ENCODE measurements at places on chromosomes 16 and 17. TPM values are rescaled to one million over a fixed set of nuclear protein-coding genes. Genes with fewer than 3 reads are reported as not detected.
A peak's percentile ranks its signal among the peaks of the same experiment; 100 is the strongest.

- H3K36me3 ChIP-seq, result peaks cover 4% of the 10 kb centered on the region
- H3K4me1 ChIP-seq, result no peaks in the 10 kb centered on the region
- peaks cover 13% of the 10 kb centered on the region for H3K27me3 ChIP-seq
- no peak overlapping the region for H3K4me3 ChIP-seq
Measured at GRCh38 chr16:2808181-2808580, 8.9 kb upstream of the PRSS21 start.

DNA sequence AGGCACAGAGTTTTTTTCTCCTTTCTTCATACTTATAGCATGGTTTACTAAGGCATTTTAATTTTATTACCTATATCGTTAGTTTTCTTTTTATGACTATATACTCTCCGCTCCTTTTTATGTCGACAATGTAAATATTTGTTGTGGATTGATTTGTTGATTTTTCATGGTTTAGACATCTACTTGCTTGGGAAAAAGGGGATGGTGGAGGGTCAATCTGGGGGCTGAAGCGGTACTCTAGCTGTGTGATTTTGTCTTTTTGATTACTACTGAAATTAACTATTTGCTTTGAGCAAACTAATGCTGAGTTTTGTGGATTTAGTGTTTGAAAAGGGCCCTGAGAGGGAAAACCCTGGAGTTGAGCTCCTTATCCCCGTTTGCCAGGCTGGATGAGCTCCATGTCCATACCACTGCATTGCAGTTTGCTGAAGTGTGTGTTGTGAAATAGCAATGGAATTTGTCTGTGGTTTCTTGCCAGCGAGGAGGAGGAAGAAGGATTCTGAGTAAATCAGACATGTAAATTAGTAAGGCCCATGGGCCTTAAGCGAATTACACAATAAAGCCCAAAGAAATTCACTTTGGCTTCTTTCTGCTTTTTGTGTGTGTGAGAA is 72.0 kb downstream of the FTO start:
- H3K4me3 ChIP-seq, result peak overlapping the region; percentile 20
- peaks cover 45% of the 10 kb centered on the region for H3K4me1 ChIP-seq
- H3K27ac ChIP-seq, result peak overlapping the region; percentile 50
- no peaks in the 10 kb centered on the region for H3K36me3 ChIP-seq
- DNase-seq, result peak; percentile 61
- H3K27me3 ChIP-seq, result no peaks in the 10 kb centered on the region

GRCh38 chr17:7132511-7133094 is 18.0 kb upstream of the ASGR2 start:
- H3K27ac ChIP-seq, result no peak overlapping the region
- H3K4me1 ChIP-seq, result no peaks in the 10 kb centered on the region
- H3K4me3 ChIP-seq, result no peak overlapping the region
- no peaks in the 10 kb centered on the region for H3K36me3 ChIP-seq

DNA sequence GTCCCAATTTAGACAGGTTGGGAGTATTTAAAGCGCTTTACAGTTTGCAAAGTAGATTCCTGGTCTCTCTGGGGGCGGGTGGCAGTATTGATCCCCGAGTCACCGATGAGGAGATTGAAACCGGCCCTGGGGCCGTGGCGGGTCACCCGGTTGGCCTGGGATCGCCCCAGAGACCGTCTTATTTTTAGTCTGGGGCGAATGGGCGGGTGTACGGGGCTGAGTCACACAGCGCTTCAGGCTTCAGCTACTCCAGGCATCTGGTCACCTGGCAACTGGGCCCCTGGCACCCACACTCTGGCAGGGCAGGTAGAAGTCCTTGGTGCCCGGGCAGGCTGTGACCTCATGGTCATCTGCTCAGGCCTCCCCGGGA is 669 bp downstream of the MIEF2 start:
- no peaks in the 10 kb centered on the region for H3K4me1 ChIP-seq
- peak; percentile 68 for DNase-seq
- H3K36me3 ChIP-seq, result peaks cover 55% of the 10 kb centered on the region
- H3K27me3 ChIP-seq, result no peaks in the 10 kb centered on the region
- peak overlapping the region; percentile 84 for H3K4me3 ChIP-seq

DNA sequence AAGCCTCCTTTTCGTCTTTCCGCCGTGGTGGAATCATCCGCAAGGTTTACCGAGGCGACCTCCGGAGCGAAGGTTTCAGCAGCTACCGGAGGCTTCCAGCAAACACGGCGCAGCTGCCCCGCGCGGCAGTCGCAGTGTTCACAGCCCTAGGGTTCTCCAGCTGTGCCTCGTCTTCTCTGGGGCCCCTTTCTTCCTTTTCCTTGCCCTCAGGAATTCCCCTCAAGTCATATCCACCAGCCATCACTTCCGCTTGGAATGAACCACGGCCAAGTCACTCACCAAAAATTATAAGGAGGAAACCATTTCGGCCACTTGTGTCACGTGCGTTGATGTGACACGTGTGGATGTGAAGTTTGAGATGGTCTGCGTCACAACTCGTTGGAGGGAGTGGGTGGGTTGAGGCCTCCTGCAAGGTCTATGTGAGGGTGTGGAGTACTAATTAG is 636 bp upstream of the ERN1 start:
- H3K36me3 ChIP-seq, result peaks cover 18% of the 10 kb centered on the region
- peak overlapping the region; percentile 82 for H3K4me3 ChIP-seq
- no peaks in the 10 kb centered on the region for H3K27me3 ChIP-seq
- peak overlapping the region; percentile 42 for H3K27ac ChIP-seq

DNA sequence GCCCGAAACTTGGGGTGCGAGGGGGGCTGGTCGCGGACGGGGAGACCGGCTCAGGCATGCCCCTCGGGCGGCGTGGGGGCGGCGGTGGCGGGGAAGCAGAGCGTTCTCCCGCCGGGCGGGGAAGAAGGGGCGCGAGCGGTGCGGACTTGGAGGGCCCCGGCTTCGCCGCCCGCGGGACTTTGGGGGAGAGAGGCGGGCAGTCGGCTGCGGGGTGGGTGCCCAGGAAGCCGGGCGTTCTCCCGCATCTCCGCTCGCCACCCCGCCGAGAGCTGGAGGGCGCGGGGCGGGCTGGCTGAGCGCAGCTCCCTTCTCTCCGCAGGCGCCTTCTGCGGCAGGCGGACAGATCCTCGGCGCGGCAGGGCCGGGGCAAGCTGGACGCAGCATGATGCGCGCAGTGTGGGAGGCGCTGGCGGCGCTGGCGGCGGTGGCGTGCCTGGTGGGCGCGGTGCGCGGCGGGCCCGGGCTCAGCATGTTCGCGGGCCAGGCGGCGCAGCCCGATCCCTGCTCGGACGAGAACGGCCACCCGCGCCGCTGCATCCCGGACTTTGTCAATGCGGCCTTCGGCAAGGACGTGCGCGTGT is 772 bp downstream of the NTN1 start:
- no peak overlapping the region for H3K27ac ChIP-seq
- no peaks in the 10 kb centered on the region for H3K4me1 ChIP-seq
- H3K27me3 ChIP-seq, result peaks cover 40% of the 10 kb centered on the region
- peak overlapping the region; percentile 73 for H3K4me3 ChIP-seq

- no peaks in the 10 kb centered on the region for H3K4me1 ChIP-seq
- no peak for DNase-seq
- H3K27ac ChIP-seq, result no peak overlapping the region
- H3K36me3 ChIP-seq, result peaks cover 25% of the 10 kb centered on the region
- no peaks in the 10 kb centered on the region for H3K27me3 ChIP-seq
- no peak overlapping the region for H3K4me3 ChIP-seq
Measured at GRCh38 chr17:47929218-47930000, 12.0 kb upstream of the PNPO start.

- H3K27me3 ChIP-seq, result peaks cover 41% of the 10 kb centered on the region
- peaks cover 27% of the 10 kb centered on the region for H3K36me3 ChIP-seq
- peaks cover 25% of the 10 kb centered on the region for H3K4me1 ChIP-seq
Measured at GRCh38 chr16:89093602-89094251, at the start of gene ACSF3. ACSF3 (plus strand) TSS chr16:89093852; CDS start chr16:89100682, 6,830 bp downstream.

DNA sequence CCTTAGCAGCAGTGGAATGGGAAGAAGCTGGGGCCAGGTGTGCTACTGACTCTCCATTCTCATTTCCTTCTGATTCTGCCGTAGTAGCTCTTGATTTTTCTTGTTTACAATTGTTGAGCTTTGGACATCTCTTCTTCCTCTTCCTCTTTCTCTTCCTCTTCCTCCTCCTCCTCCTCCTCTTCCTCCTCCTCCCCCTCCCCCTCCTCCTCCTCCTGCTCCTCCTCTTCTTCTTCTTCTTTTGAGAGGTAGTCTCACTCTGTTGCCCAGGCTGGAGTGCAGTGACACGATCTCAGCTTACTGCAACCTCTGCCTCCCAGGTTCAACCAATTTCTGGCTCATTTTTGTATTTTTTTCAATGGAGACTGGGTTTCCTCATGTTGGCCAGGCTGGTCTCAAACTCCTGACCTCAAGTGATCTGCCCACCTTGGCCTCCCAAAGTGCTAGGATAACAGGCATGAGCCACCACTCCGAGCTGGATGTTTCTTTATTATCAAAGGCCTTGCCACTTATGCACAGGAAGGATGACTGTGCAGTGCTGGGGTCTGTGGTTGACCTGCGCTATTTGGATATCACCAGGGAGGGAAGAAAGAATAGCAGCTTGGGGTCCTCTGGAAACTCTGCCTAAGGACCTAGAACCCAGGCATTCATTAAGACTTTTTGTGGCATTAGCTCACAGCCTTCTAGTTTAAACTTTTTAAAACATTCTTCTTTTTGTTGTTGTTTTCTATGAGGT is 127.8 kb upstream of the KCNJ16 start:
- no peak for DNase-seq
- no peaks in the 10 kb centered on the region for H3K36me3 ChIP-seq
- H3K27me3 ChIP-seq, result no peaks in the 10 kb centered on the region
- no peaks in the 10 kb centered on the region for H3K4me1 ChIP-seq
- H3K27ac ChIP-seq, result no peak overlapping the region

DNA sequence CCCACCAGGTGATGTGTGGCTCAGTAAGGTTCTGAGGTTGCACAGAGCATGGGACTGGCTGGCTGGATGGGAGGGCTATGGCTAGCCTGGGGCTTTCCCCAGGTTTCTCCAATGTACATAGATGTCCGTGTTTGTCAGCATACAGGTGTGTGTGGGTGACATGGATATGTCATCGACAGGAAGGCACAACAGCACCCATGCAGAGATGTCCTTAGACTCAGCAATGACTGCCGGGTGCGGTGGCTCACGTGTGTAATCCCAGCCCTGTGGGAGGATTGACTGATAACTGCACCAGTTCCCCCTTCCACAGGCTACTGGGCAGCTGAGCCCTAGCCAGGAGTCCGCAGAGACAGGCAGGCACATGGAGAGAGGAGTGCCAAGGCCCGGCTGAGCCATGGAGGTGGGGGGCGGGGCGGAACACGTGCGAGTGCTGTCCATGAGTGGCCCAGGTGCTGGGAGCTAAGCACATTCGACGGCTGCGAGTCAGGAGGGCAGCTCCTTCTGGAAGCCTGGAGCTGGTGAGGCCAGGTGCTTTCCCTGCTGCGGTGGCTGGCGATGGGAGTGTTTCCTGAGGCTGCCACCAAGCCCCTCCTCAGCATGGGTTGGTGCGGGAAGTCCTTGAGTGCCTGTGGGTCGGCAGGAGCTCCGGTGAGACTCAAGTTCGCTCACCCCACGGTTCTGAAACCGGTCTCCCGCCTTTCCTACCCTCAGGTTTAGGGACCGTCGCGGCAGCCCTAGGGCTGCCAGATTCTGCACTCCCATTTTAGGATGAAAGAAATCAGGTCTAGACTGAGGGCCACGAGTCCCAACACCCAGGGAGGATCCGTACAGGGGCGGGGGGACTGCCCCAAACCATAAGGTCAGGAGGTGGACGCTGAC is 858 bp upstream of the ASPSCR1 start:
- peaks cover 12% of the 10 kb centered on the region for H3K4me1 ChIP-seq
- peak; percentile 28 for DNase-seq
- peak overlapping the region; percentile 95 for H3K27ac ChIP-seq
- H3K27me3 ChIP-seq, result no peaks in the 10 kb centered on the region
- peaks cover 35% of the 10 kb centered on the region for H3K36me3 ChIP-seq

DNA sequence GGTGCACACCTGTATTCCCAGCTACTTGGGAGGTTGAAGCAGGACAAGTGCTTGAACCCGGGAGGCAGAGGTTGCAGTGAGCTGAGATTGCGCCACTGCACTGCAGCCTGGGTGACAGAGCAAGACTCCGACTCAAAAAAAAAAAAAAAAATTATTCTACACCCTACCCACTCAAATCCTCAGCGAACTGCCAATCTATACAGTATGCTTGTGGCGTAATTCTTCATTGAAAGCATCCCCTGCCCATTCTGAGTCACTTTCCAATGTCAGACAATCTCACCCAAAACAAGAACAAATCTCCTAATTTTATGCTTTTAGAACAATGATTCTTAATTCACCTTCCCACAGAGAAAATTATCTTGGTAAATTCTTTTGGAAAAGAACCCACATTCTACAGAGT is 12.0 kb downstream of the AMFR start:
- no peak for DNase-seq
- H3K4me3 ChIP-seq, result no peak overlapping the region
- no peaks in the 10 kb centered on the region for H3K27me3 ChIP-seq

DNA sequence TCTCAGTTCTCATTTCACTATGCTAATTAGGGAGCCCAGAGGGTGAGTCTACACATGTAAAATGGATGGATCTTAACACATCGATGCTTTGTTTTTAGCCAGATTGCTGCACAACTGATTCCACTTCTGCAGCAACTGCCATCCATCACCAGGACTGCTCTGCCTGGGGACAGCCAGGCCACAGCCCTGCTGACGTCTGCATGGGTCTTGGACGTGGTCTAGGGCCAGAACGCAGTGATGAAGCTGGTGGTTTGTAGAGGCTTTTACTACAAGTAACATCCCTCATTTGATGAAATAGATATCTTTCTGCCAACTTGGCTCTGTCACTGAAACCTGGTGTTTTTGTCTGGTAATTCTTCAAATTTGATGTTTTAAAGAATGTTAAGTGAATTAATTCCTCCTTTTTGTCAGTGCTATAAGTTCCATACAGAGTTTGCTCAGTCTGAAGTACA is 50.6 kb downstream of the MARCHF10 start:
- H3K27me3 ChIP-seq, result peaks cover 8% of the 10 kb centered on the region
- no peak overlapping the region for H3K27ac ChIP-seq
- H3K36me3 ChIP-seq, result no peaks in the 10 kb centered on the region
- H3K4me1 ChIP-seq, result no peaks in the 10 kb centered on the region

GRCh38 chr16:78184238-78185183 is 85.1 kb downstream of the WWOX start:
- DNase-seq, result no peak
- no peaks in the 10 kb centered on the region for H3K27me3 ChIP-seq
- H3K4me1 ChIP-seq, result no peaks in the 10 kb centered on the region
- H3K27ac ChIP-seq, result no peak overlapping the region
- H3K4me3 ChIP-seq, result no peak overlapping the region

DNA sequence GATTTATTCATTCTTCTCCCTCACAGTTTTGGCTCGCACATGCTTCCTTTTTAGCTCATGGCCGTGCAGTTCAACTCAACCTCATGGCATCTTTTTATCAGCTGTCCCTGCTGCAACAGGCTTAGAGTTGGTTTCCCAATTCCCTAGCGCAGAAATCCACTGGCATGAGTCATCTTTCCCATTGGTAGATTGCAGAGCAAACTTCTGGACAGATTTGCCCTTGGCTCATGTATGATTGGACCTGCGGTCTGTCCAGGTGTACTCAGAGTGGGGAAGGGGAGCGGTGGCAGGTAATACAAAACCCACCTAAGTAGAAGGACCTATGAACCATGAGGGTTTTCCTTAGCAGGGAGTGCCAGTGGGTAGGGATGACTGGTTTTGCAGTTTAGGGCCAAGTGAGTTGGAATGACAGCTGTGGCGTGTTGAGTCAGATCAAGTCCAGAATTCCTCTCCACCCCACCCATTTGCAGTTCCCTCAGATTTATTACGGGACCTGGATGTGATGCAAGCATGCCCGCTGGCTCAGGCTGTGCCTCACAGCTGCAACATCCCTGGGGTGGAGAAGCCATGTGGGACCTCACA is 584.7 kb downstream of the WWOX start:
- no peaks in the 10 kb centered on the region for H3K27me3 ChIP-seq
- H3K36me3 ChIP-seq, result no peaks in the 10 kb centered on the region
- H3K4me1 ChIP-seq, result no peaks in the 10 kb centered on the region

CDH3 gene
- 41.7 TPM for total RNA-seq

PRR29 gene
- 0.47 TPM for total RNA-seq

NR1D1 gene
- total RNA-seq, result 36.4 TPM

TMIGD1 gene
- not detected for total RNA-seq

CCL14 gene
- total RNA-seq, result not detected

CA5A gene
- total RNA-seq, result not detected

QPRT gene
- 7.5 TPM for total RNA-seq

BRIP1 gene
- total RNA-seq, result 12.3 TPM

WIPI1 gene
- total RNA-seq, result 43.4 TPM
